Activated CD4-positive, alpha-beta T cell treated with anti-CD3 and anti-CD28 coated beads, Interleukin-2, amount 50 U/mL, for 24 hours (primary cell): ENCODE measurements at places on chromosomes 2 and 18.

GRCh38 chr2:151305129-151305691, 15.7 kb upstream of the NMI start:
- DNase-seq: no peak

DNA sequence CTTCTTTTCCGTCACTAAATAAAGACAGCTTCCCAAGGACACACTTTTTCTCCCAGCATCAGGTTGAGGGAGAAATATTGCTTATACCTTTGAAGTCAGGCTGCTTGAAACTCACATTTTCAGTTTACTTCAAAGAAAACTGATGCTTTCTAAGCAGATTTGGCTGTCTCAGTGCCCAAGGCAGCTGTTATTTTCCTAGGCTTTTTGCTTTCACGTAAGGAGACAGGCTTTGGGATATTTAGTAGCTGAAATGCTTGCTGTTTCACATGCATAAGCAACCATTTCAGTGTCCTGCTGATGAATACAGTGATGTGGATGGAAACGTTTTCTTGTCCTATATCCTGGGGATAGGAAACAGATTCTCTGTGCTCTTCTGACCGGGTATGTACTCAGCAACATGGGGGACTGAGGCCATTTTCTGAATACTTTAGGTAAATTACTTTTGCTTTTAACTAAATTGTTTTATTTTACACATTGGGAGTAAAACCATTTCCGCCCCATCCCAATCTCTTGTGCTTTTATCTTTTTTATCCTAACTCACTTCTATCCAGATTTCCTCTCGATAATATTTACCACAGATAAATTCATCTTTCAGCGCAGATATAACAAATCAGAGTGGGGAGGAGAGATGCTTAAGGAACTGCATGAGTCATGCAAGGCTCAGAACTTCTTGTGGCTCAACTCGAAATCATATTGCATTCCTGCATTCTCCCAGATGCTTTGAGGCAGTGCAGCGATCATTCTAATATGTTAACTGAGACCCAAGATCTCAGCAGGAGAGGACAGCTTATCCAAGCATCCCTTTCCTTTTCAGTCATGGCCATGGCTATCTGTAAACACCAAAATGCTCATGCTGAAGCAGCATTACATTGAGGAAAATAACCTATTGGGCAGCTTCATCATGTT, 22.2 kb downstream of the GALR1 start:
- no peak for DNase-seq

DNA sequence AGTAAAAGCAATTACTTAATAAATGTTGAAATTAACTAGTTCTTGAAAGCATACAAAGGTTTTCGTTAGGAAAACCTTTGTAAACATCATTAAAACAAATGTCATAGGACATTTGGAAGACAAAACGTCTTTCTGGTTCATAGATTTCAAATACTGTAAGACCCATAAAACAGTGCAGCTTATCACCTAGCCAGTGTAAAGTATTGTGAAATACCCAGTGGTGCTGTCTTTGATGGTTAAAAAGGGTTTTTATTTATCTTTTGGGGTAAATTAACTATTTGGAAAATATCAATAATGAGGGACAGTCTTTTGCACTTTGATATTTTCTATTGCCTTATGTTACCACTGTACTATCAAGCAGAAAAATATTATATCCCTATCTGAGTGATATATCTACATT, 120.0 kb upstream of the FAM98A start:
- DNase-seq: no peak

GRCh38 chr18:80009661-80010550, 21.5 kb upstream of the TXNL4A start:
- no peak for DNase-seq

DNA sequence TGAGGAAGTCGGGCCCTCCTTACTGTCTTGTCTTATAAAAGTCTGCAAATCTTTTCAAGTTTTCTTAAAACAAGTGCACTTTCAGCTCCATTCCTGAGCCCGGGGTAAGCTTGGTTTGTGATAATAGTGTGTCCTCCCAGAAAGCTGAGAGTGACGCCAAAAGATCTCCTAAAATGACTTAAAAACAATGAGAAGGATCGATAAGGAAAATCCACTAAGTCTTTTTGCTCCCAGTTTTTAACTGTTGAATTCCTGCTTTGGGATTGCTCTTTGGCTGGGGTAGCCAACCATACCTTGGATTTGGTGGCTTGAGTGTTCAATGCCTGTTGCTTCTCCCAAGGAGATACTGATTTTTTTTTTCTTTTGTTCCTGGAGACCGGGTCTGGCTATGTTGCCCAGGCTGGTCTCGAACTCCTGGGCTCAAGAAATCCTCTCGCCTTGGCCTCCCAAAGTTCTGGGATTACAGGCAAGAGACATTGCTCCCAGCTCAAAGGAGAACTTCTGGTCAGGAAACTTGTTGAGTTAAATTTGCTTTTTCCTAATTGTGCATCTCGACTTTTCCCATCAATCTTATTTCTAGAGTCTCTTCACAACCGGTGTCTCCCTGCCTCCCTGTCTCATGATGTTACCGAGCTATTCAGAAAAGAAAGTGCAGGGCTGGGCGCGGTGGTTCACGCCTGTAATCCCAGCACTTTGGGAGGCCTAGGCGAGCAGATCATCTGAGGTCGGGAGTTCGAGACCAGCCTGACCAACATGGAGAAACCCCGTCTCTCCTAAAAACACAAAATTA, 3.0 kb downstream of the TGIF1 start:
- no peak for DNase-seq

DNA sequence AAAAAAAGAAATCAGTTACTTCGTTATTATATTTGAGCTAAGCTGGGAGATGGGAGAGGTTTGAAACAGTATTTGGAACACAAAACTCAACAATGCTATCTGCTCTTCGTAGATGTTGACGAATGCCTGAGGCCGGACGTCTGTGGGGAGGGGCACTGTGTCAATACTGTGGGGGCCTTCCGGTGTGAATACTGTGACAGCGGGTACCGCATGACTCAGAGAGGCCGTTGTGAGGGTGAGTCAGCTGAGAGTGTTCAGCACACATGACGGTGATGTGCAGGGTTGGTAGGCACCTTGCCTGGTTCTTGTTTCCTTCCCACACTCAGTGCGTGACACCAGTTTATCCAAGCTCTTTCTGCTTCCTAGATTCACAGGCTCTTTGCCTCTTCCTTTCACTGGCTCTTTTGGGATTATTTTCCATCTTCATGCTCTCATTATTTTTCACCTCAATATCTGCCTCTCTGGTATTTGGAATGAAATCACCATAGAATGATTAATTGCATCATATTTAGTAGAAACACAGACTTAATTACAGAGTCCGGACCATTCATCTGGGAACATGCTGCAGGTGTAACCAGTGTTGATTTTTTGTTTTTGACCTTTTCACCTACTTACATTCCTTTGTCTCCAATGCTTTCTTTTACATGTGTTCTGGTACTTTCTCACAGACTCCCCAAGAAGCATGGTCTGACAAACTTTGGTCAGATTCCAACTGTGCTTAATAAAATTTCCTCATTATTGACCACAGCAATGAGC, 200.6 kb upstream of the RASGRP3 start:
- DNase-seq: peak; percentile 2

GRCh38 chr2:62505750-62506420, at the start of gene TMEM17:
Gene TMEM17, minus strand, starts transcription at chr2:62506195. Its CDS starts 66 bp downstream, at chr2:62506129.
- no peak for DNase-seq

DNA sequence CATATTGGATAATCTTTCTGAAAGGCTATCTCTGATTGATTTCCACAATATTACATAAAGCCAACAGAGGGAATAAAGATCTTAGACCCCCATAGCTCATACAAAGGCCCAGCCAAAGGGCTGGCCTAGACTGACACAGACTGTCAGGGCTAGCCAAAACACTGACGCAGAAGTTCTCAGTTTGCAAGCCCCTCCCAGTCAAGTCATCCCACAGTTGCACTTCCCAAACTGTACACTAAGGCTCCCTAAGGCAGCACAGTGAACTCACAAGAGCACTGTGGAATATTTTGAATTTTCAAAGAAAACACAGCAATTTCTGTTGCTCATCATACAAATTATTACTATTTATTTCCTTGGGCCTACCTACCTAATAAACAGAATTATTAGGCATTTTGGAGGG, 244.9 kb downstream of the SP3 start:
- no peak for DNase-seq

DNA sequence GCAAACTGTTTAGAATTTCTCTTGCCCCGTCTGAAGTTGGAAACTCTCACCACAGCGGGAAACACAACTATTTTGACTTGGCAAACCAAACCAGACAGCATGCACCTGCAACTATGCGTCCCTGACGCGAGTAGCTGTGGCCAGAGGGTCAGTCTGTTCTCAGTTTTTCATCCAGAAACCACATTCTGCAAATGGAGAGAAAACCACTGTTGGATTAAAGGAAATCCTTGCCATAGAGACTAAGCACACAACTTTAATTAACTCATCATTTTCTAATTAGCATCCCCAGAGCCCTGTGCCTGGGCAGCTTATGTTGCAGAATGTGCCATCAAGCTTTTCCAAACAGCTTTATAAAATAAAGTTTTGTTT, 415.7 kb upstream of the TCF4 start:
- DNase-seq: no peak

GRCh38 chr2:235623111-235623510, 129.3 kb downstream of the AGAP1 start:
- DNase-seq: no peak

DNA sequence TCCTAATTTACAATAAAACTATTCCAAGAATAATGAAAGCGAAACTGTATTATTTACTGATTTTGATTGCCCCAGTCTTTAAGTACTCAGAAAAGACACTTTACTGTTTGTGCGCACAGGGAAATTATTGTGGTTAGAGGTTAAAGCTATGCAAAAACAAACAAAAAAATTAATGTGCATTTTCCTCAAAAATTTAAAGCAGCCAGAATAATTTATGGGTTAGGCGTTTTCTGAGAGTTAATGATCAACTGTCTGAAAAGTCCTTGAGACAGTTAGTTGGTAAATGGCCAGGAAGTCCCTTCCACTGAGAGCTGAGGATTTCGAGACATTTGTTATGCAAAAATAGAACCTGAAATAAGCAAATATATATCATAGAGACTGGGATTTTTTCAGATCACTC, 143.3 kb downstream of the IRS1 start:
- no peak for DNase-seq

DNA sequence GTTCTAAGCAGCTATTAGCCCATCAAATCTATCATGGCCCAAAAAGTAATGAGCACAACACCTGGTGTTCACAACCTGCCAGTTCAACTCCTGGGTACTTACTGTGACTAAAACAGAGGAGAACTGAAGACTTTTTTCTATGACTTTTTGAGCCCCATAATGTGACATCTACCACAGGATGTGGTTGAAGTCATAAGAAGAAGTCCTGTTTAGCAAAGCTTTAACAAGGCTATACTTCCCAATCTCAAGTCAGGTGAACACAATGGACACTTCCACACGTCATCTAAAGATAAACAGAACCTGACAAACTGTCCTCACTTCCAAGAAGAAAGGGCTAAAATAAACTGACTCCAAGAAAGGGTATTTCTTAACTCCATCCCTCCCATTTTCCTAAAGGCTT, 138.8 kb downstream of the ATAD2B start:
- no peak for DNase-seq

DNA sequence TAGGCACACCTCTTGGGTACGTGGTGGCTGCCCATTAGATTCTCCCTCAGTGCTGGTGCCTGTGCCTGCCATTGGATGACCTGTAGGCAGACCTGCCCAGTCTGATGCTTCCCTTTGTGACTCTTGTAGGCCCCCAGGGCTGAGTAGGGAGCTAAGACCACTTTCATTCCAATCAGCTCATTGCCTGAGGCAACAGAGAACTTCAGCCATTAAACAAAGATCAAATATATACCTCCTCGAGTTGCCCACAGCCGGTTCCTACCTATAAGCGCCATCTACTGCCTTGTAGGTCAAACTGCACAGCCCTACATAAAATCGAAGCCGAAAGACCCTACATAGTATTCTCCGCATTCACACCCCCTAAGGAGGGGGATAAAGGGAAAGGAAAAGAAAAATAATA, 184.6 kb downstream of the ETAA1 start:
- DNase-seq: no peak

DNA sequence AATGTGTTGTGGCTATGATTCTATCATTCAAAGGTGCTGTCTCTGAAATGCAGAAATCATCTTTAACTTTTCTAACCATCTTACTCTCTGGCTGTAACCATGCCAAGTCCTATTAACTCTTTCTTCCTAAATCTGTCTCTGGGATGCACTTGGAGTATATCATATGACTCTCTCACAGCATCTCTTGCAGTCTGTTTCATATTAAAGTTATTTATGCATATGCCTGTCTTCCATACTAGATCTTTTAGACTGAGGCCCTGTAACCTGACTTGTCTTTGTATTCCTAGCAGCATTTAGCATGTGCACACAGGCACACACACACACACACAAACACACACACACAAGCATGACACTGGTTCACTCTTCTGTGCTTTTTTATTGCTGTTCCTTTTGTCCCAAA, 320.6 kb downstream of the ETAA1 start:
- DNase-seq: no peak

DNA sequence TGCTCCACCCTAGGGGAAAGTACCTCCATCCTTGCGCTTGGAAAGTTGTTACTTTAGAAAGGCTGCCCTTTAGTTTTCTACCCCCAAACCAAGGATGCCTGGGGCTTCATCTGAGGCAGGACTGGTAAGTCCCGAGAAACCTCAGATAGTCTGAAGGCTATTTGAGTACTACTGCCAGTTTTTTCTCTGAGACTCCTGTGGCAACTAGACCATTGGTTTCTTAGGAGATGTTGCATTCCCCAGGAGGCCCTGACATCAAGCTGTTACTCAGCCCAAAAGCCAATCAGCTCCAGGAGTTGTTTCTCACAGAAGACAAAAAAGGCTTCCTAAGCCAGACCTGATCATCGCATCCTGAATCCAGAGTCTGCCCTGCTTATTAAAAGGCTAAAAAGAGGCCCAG, 67.2 kb downstream of the COLEC12 start:
- DNase-seq: no peak

GRCh38 chr18:74990563-74991081, 218.3 kb downstream of the PTGR3 start:
- no peak for DNase-seq

DNA sequence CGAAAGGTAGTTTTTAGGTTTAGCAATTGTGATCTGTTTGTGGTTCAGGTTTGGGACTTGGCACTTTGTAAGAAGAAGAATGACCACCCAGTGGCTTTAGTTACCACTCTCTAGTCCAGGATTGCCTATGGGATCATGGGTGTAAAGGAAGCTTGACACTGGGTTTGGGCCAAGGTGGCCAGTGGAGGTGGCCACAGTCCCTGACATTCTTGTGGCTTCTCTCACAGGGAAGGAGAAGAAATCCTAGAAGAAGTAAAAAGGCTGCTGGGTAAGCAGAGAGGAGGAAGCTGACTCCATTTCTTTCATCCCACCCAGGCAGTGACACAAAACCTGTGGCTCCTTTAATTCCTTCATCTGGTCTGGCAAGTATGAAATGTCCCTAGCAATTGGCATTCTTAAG, 394.7 kb downstream of the CLIP4 start:
- no peak for DNase-seq

DNA sequence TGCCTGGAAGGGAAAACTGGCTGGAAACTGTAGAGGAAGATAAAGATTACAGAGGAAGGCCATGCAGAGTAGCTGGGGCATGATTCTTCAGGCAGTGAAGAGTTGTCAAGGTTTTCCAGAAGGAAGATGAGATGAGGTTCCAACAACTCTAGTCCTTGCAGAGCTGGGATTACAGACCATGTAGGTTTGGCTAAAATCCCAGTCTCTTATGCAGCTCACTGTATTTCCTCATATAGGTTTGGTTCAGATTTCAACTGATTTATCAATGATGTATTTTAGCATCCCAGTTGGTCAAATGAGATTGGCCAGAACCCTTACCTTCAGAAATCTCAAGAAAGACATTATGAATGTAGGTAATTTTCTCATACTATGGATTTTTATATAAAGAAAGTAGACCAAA, 16.4 kb downstream of the FAP start:
- DNase-seq: no peak
